NCI-H1417 treated with DMSO at 0.1 percent for 48 hours (cell line): ENCODE measurements at places on chromosomes 4 and X.

DNA sequence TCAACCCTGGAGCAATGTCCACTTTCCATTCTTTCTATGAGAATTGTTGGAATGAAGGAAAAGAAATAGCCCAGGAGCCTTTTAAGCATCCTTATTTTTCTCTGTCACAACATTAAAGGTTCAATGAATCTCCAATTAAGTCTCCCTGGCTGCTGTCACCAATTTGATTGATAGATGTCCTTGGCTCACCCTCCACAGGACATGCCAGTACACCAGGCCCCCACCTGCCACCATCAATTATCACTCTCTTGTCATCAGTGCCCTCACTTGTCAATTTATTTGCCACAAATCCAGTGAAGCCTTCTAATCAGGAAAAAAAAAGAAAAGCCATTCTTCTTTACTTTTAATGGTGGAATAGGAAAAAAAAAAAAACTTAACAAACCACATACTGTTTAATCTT is 453.6 kb downstream of the CENPC start:
- no peak for DNase-seq

DNA sequence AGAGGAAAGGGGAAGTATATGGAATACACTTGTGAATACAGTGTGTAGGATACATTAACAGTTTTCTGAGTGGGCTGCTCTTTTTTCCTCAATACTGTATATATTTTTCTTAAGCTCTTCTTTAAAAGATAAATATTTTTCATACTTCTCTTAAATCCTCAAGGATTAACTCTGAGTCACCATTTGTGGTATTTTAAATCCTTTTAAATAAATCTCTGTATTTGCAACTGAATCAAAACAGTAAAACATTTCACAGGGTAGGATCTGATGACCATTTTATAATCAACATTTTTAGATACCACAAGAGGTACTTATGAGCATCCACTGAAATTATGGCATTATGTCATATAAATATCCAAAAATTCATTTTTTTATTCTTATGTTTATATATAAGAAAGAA is 87.6 kb downstream of the GAB1 start:
- no peak for DNase-seq

DNA sequence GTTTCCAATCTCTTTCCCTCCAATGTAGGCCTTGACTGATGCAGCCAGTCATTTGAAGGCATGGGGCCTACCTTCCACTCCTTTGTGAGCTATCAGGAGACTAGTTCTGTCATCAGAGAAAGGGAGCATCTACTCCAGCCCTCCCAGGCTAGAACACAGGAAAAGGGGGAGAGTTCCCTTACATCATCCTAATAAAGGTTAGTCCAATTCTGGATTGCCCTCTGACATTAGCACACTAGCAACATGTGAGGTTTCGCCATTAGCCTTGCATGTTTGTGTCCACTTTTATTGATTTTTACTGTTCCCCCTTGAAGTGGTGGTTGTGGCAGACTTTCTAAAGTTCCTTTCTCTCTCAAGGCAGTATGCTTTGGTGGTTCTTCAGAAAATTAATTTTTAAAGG is 67.3 kb downstream of the ZFX start:
- no peak for DNase-seq

- no peak for DNase-seq
Observed at GRCh38 chrX:427812-428725, 41.4 kb upstream of the PPP2R3B start.

- DNase-seq, result no peak
Observed at GRCh38 chr4:6180841-6181631, 19.3 kb downstream of the JAKMIP1 start.
